ENCODE measurements at places on chromosomes 4 and X.

GRCh38 chrX:151416579-151416978 is 19.6 kb downstream of the VMA21 start:
- no peak for DNase-seq

DNA sequence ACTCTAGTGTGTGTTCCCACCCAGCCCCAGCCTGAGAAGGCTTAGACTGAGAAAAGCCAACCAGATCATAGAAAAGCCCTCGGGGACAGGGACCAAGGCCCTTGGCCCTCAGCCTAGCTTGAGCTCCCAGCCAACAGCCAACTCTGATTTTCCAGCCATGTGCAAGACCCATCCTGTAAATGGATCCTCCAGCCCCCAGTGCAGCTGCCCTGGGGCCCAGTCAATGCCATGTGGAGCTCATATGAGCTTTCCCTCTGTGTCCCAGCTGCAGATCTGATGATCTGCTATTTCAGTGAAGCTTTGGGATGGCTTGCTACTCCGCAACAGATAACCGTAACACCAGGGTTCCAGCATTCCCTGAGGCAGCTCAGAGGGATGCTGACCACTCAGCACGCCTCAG is 40.5 kb upstream of the CDKN2AIP start:
- DNase-seq, result no peak

GRCh38 chr4:138097912-138098600 is 144.1 kb downstream of the SLC7A11 start:
- no peak for DNase-seq

DNA sequence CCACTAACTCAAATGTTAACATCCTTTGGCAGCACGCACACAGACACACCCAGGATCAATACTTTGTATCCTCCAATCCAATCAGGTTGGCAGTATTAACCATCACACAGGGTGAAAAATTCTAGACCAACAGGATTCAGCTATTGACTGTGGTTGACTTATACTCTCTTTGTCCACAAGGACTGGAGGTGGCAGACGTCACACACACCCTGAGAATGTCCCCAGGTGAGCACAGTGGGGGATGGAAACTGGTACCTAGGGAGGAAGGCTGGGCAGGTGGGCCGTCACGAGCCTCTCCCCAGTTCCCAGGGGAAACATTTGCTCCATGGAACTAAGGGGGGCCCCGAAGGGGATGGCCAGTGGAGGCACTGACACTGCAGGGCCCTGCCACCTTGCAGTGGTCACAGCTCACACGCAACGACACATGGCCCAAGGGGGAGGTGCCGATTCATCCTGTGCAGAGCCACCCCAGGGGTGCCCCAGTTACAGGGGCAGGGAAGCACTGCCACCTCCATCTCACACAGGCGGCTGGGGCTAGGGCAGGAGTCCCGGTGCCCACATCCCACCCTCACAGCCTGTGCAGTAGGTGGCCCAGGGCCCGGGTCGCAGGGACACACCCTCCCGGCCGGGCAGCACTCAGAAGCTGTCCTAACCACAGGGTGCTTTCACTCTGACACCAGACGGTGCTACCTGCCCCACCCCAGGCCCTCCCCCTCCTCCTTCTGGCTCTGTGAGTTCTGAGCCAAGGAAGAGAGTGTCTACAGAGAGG is 17.4 kb downstream of the ZFYVE28 start:
- no peak for DNase-seq

GRCh38 chr4:90165883-90166282 is 38.7 kb downstream of the CCSER1 start:
- no peak for DNase-seq

- DNase-seq, result no peak
These were observed 40.2 kb downstream of the SH3KBP1 start for GRCh38 chrX:19846995-19847790.

- no peak for DNase-seq
These were observed 315.4 kb downstream of the PPP3CA start for GRCh38 chr4:101031971-101032370.

DNA sequence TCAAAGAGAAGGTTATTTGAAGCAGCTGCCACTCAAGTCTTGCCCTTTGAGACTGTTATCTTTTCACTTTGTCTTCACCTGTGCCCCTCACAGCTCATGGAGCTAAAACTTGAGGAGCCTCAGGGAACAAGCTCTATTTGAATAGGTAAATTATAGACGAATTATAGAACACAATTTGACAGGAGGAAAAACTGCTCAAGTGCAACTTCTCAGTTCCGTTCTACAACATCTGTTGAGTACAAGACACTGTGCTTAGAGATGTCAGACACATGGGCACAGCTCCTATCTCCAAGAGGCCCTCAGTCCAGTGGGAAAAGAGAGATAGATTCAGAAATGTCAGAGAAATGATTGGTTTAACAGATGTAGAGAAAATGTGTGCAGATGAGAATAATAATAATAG is 5.1 kb downstream of the PPP1R2C start:
- no peak for DNase-seq

- no peak for DNase-seq
These were observed 52.7 kb downstream of the MSX1 start for GRCh38 chr4:4912155-4912554.

DNA sequence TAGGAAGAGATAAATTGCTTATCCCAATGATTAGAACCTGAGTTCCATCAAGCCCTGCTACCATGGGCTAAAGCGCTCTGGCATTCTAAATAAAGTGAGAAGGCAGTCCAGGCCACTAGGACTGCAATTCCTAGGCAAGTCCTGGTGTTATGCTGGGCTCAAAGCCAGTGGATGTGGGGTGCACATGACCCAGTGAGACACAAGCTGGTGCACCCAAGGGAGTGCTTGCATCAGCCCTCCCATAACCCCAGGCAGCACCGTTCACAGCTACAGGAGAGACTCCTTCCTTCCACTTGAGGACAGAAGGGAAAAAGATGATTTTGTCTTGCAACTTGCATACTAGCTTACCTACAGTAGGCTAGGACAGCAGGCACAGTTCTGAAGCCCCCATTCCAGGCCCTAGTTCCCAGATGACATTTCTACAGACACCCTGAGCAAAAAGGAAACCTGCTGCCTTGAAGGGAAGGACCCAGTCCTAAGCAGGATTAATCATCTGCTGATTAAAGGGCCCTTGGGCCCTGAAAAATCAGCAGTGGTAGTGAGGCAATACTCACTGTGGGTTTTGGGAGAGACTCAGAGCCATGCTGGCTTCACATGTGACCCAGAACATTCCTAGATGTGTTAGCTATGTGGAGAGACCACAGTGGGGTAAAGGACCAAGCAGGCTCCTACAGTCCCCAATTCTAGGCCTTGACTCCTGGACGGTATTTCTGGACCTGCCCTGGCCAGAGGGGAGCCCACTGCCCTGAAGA is 77.8 kb downstream of the KLHL13 start:
- DNase-seq, result no peak

GRCh38 chr4:138666366-138666765 is 349.2 kb upstream of the NOCT start:
- no peak for DNase-seq

DNA sequence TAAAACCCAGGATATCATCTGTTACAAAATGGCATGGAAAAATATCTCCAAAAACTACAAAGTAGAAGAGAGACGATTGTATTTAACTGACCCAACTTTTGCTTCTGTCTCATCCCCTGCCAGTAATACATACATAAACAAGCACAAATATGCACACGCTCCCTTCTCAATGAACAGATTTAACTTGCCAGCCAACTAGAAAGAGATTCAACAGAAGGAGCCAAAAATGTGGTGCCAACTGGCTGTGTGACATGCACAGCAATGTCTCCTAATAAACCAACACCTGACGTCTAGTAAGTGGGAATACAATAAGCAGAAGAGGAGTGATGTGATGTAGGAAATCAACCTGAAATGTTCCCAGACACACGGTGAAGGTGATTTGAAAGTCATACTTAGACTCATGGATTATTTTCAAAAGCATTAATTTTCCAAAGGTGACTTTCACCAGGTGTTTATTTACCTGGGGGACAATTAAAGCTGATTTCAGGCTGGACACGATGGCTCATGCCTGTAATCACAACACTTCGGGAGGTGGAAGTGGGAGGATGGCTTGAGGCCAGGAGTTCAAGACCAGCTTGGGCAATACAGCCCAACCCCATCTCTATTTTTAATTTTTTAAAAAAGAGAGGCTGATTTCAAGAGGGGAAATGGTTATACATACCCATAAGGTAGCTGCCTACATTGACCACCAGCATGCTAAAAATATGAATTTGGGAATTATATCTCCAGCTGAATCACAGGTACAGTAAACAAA is 33.7 kb downstream of the SH3RF1 start:
- DNase-seq, result no peak

GRCh38 chrX:82734140-82734539 is 774.0 kb upstream of the POU3F4 start:
- no peak for DNase-seq
